ENCODE measurements at places on chromosomes 6 and 20.

- DNase-seq = no peak
Measured at GRCh38 chr6:143449714-143450452, 612 bp downstream of the ADAT2 start.

DNA sequence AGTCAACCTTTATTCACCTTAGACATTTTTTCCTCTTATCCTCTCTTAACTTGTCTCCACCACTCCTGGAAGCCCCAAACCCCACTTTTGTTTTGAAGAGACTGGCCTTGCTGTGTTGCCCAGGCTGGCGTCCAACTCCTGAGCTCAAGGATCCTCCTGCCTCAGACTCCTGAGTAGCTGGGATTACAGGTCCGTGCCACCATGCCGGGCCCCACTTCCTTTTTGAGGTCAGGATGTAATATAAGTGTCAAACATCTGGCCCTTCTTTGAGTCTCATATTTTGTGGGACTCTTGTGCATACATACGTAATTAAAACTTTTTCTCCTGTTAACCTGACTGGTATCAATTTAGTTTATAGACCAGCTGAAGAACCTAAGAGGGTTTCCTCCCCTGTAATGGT, 1.4 kb upstream of the CDK19 start:
- DNase-seq = no peak

DNA sequence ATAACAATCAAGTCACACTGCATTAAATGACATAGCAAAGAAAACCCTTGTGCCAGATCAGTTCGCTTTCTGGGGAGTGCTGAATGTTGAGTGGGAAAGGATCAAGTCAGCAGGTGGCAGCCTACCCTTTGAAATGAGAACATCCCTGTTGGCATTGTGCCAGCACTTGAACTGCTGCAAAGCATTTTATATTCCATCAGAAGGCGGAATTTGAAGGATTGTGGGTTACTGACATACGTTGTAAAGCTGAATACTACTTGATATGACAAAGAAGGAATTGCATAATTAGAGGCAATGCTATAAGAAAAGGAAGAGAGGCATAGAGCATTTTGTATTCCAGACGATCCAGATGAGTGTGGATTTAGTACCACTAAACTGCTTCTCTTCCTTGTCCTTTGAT, 26.5 kb downstream of the BCKDHB start:
- no peak for DNase-seq

GRCh38 chr6:43204271-43205105, 22.5 kb downstream of the CUL9 start:
- DNase-seq = no peak

GRCh38 chr6:166903500-166903899, 52.9 kb downstream of the RNASET2 start:
- no peak for DNase-seq

- DNase-seq = no peak
Measured at GRCh38 chr20:46108435-46108841, 9.7 kb upstream of the CD40 start.

DNA sequence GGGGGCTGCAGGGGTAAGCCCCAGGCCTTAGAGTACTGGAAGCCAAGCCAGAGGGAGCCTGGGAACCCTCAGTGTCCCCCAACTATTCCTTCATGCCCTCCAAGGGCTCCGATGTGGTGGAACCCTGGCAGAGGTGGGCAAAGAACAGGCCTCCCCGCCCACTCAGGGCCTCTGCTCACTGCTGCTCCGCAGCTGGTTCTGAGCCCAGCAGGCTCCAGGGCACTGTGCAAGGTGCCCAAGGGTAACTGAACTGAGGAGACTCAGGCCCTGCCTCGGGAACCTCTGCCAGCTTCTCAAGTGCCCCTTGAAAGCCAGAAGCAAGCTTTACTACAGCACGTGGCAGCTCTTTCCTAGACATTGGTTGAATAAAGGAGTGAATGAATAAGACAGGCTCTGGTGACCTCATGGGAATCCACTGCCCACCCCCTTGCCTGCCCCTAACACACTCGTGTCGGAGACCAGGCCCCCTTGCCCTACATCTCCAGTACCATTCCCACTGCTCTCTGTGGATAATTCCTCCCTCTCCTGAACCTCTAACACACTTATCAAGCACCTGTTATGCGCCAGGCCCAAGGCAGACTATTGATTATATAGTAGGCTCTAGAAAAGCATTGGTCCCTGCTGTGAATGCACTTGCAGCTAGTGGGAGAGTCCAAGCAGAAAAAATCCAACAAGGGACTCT, 55.0 kb downstream of the TOX2 start:
- no peak for DNase-seq

DNA sequence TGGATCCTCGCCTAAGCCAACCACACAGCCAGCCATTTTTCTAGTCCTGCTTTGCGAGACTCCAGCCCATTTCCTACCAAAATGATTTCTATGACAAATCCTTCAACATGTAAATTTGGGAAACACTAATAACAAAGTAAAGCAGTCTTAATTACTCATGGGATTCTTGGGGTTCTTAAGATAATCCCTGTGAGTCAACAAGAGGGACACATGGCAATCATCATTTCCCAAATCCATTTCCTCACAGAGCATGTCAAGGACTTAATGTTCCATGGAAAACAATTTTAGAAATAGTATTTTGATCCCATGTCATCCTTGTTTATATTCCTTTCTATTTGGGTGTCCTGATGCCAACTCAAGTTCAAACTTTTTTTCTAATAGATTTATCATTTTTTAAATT, 322.7 kb upstream of the NOX3 start:
- DNase-seq = no peak

DNA sequence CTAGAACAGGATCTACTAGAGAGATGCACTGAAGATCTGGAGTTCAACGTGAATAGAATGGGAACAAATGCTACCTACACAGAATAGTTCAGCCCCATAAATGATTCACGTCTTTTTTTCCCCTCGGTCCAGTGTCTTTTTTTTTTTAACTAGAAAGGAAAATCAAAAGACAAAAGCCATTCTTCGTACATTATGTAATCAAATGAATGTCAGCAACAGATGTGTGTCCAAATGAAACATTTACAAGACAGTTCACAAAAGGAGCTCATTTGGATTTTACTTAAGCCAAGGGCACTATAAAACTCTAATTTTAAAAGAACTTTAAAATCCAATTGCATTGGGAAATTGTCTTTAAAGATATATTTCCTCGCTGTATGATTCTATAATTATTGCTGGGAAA, 42.4 kb downstream of the FAM184A start:
- no peak for DNase-seq

GRCh38 chr6:155832596-155832995, 377.0 kb upstream of the NOX3 start:
- no peak for DNase-seq

DNA sequence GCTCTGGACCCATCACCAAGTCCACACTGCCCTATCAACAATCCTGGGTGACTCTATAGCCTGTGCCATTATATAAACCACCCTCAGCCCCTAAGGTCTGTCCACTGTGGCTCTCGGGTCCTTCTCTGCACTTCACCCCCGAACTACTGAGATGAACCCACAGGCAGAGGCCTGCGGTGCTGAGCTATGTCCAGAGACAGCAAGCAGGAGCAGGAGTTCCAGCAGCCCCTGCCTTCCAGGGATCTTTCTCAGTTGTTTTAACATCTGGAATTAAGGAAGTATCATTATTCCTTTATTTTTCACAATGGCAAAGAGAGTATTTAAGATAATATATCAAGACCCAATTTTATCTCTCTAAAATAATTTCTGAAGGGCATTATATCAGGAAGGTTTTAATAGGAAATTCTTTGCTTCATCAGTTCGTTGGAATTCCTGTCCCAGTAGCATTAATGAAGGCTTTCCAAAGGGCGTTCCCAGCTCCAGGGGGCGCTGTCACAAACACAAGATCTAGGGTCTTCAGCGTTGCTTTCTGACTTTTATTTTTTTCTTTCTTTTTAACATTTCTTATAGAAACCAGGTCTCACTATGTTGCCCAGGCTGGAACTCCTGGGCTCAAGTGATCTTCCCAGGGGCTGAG, 27.3 kb downstream of the RRBP1 start:
- DNase-seq = no peak

DNA sequence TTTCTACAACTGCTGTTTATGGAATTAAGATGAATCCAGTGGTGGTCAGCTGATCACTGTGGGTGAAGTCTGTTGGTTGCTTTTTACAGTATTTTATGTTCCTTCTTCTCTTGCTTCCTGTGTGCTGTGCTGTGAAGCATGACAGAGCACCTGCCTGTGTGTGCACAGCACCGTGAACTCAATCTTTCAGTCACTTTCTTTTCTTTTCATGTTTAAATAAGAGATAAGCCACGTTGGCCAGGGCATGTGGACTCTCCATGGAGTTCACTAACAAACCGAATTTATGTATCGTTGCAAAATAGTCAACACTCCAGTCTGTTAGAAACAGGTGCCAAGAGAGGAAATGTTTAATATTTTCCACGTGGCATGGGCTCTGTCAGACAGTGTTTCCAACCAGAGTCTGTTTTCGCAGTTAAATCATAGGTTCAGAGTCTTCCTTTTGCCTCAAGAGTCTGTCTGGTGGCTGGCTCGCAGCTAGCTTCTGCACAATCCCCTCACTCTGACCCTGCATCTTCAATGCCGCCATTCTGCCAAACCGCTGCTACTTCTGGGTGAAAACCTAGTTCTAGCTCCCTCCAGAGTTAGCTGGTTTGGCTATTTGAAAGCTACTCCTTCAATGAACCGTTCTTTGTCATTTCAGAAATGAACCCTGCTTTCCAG, 73.2 kb downstream of the QRSL1 start:
- peak; percentile 48 for DNase-seq

- no peak for DNase-seq
Measured at GRCh38 chr20:20759132-20759531, 46.7 kb upstream of the RALGAPA2 start.

DNA sequence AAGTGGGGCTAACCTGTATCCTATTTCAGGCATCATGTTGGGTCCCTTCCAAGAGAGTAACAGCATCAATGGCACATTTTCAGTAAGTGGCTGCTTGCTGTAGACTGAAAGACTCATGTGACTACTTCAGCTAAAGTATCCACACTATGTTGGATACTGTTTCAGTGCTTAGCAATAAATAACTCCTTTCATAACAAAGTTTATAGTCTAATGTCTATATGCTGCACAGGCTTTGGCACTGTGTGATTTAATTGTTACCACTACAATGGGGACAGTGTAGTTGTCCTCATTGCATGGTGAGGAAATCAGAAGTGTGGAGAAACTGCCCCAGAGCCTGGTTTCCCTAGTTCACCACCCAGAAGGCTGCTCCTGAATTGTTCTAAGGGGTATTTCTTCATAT, 318.0 kb upstream of the PTCHD4 start:
- DNase-seq = no peak

GRCh38 chr20:11178946-11179654, 505.3 kb upstream of the JAG1 start:
- DNase-seq = no peak

- no peak for DNase-seq
Measured at GRCh38 chr6:81997090-81997926, 244.8 kb upstream of the TENT5A start.

DNA sequence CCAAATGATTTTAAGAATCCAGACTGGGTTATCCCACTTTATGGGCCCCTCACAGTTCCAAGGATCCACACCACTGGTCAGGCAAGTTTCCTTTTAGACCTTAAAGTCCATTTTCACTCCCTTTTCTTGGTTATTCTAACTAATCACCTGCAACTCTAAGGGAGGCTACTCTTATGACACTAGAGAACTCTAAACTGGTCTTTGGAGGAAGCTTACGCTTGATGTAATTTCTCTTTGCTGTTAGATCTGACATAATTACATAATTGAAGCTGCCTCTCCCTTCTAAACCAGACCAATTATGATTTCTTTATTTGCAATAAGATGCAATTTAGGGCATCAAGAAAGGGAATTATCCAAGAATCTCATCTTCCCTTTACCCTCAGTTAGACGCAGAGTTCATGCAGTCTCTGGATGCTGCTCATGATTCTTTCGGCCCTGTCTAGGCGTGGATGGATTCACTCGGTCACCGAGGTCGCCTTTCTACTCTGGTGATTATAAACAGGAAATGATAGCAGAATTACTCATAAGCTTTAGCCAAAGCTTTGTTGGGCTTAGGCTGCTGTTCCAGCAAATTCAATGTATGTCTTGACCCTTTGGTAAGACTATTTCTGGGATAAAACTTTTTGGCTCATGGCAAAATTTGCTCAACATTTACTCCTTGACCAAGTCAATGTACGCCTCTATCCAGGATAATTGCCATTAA, 166.4 kb upstream of the PRND start:
- DNase-seq = no peak

DNA sequence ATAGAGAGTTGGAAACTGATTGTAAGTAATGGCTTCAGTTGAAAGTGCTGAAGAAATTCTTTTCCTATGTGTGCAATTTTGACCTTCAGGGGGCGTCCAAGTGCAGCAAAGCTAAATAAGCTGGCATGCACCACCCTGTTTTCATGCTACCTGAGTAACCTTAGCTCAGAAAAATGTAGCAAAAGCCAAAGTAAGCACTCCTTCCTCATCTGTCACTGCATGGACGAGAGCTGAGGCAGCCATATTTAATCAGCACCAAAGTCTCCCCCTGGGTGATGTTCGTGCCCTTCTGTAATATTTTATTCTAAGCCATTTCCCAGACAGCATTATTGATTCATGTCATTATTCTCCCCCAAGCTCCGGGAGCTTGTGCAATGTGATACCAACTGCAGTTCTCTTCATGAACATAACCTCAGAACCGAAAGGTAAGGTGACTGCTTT, 123.1 kb downstream of the RPS12 start:
- DNase-seq = peak; percentile 19

- no peak for DNase-seq
Measured at GRCh38 chr20:4916971-4917881, 84.1 kb downstream of the SLC23A2 start.

- DNase-seq = no peak
Measured at GRCh38 chr6:5191222-5191621, 69.5 kb downstream of the LYRM4 start.

- no peak for DNase-seq
Measured at GRCh38 chr6:26044140-26045064, 42.8 kb upstream of the HFE start.

DNA sequence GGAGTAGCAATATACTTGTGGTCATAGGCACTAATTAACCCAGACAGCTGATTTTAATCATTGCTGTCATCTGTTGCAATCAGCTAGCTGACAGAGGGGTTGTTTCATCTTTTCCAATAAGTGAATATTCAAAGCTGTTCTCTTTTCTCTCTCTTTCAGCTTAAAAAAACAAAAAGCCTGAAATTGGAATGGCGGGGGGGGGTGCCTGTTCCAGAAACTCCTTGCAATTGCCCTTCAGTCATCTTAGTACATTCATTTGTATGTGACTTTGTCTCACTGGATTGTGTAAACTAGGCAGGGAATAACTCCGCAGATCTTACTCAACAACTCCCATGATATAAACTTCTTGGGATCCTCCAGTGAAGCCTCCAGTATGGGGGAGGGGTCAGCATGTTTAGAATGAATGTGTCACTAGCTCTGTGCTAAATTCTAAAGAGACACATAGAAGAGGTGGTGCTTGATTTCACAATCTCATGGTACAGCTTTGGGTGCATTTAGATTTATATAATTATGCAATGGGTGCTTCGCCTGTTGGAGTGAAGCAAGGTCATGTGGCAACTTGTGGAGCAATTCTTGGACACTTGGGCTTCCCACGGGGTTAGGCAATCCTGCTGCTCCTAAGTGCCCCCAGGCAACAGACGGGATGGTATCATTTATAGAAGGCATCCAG, 40.1 kb downstream of the SLC24A3 start:
- DNase-seq = no peak

- DNase-seq = peak; percentile 93
Measured at GRCh38 chr20:60053125-60053817, 95.0 kb downstream of the CDH26 start.

All from NCI-H1417 treated with DMSO at 0.1 percent for 48 hours (cell line).